NCI-H1436 treated with DMSO at 0.1 percent for 48 hours (cell line): ENCODE measurements at places on chromosomes 16 and 17.

DNA sequence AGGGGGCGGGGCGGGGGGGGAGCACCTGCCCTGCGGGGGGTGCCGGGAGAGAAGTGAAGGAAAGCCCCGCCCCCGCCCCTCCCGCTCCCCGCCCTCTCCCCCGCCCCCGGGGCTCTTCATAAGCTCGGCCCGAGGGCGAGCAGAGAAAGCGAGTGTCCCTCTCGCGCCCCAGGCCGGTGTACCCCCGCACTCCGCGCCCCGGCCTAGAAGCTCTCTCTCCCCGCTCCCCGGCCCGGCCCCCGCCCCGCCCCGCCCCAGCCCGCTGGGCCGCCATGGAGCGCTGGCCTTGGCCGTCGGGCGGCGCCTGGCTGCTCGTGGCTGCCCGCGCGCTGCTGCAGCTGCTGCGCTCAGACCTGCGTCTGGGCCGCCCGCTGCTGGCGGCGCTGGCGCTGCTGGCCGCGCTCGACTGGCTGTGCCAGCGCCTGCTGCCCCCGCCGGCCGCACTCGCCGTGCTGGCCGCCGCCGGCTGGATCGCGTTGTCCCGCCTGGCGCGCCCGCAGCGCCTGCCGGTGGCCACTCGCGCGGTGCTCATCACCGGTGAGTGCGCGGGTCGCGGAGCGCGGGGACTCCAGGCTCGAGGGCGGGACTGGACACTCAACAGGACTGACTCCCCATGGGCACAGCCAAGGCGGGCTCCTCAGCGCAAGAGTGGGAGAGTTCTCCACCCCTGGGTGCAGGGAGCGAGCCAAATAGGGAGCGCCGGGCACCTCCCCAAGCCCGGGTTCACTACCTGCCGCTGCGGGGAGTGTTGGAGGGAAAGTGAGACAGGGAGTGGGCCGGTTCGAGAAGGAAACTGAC is at the start of gene HSD11B2:
Gene HSD11B2 (plus strand): TSS at position 145 of the 798 bp plus-strand sequence. CDS start 128 bp downstream, at position 273.
- no peak for DNase-seq

GRCh38 chr17:80729761-80730160 is 185.1 kb downstream of the RPTOR start:
- no peak for DNase-seq

DNA sequence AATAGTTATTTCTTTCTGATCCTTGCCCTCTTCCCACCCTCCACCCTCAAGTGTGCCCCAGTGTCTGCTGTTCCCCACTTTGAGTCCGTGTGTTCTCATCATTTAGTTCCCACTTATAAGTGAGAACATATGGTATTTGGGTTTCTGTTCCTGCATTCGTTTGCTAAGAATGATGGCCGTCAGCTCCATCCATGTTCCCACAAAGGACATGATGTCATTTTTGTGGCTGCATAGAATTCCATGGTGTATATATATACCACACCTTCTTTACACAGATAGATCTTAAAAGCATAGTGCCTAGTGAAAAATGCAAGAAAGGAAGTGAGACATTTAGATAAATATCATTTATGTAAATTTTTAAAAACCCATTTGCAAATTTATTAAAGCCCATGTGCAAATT is 33.1 kb downstream of the HS3ST2 start:
- no peak for DNase-seq

DNA sequence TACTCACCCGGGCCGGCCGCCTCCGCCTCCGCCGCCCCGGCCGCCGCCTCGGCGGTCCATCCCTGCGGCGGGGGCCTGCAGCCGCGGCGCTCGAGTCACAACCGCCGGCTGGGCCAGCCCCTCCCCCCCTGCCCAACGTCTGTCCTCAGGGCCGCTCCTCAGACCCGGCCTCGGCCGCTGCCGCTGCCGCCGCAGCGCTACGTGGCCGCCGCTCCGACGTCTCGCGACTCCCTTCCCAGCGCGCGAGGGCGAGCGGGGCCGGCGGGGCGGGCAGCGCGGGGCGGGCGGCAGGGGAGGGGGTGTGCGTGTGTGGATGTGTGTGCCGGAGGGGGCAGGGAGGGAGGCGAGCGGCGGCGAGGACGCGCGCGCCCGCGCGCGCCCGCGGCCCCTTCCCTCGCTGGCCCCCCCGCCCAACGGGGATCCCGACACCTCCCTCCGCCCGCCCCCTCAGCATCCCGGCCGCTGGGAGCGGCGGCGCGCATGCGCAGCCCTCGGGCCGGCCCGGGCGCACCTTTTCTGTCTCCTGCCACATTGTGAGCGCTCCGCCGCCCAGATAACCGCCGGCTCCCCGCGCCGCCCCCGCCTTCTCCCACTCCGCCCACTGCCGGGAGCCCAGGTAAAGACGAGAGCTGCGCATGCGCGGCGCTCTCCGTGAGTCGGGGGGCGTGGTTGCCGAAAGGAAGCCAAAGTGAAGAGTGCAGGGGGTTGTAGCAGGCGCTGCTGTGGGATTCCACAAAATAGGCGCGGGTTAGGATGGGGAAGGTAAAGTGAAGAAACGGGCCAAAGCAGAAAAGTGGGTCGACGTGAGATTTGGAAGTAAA is at the start of gene ZNF652:
Gene ZNF652 (minus strand): TSS at position 349 of the 821 bp plus-strand sequence. CDS start 44,525 bp downstream, outside the sequence.
- peak; percentile 84 for DNase-seq

DNA sequence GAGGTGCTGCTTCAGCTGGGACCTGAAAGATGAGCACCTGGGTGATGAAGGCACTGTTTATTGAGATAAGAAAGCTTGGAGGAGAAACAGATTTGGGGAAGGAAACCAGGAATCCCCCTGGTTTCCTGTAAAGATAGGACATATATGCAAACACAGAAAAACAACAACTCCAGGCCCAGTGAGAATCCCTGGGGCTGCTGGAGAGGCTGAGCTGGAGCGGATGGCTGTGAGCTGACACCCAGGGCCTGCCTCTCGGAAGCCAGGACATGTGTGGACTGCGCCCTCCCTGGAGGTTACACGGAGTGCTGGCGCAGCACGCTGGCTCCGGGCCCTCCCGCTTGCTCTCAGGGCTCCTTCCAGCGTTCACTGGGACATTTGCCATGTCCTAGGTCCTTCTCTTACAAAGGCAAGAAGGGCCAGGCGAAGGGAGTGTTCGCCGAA is 57.5 kb downstream of the CYB5B start:
- no peak for DNase-seq

GRCh38 chr16:55136356-55137150 is 187.4 kb upstream of the IRX6 start:
- DNase-seq = no peak

DNA sequence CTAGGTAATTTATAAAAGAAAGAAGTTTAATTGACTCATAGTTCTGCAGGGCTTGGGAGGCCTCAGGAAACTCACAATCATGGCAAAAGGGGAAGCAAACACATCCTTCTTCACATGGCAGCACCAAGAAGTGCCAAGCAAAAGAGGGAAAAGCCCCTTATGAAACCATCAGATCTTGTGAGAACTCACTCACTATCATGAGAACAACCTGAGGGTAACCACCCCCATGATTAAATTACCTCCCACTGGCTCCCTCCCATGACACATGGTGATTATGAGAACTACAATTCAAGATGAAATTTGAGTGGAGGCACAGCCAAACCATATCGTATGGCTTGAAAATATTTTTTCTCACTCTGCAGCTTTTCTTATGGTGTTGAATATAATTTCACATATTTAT is 151.7 kb downstream of the ANKFN1 start:
- DNase-seq = no peak

- no peak for DNase-seq
These were observed 2.3 kb downstream of the STAT5A start for GRCh38 chr17:42290577-42290976.

DNA sequence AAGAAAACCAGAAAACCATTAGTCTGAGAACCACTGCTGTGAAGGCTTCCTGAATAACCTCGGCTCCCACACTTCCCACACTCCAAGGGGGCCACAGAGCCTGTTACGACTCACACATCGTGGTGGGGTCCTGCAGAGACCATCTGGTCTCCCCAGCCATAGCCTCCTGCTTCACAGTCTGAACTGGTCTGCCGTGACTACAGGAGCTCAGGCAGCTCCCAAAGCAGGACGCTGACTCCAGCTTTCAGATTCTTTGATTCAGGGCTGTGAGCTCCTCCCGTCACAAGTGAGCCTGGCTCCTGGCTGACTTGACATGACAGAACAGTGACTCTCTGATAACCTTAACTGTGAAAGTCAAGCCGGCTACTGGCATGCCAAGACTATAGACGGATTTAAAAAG is 37.8 kb downstream of the CYB5D2 start:
- DNase-seq = no peak

- no peak for DNase-seq
These were observed 7.5 kb downstream of the NETO2 start for GRCh38 chr16:47136099-47136842.

DNA sequence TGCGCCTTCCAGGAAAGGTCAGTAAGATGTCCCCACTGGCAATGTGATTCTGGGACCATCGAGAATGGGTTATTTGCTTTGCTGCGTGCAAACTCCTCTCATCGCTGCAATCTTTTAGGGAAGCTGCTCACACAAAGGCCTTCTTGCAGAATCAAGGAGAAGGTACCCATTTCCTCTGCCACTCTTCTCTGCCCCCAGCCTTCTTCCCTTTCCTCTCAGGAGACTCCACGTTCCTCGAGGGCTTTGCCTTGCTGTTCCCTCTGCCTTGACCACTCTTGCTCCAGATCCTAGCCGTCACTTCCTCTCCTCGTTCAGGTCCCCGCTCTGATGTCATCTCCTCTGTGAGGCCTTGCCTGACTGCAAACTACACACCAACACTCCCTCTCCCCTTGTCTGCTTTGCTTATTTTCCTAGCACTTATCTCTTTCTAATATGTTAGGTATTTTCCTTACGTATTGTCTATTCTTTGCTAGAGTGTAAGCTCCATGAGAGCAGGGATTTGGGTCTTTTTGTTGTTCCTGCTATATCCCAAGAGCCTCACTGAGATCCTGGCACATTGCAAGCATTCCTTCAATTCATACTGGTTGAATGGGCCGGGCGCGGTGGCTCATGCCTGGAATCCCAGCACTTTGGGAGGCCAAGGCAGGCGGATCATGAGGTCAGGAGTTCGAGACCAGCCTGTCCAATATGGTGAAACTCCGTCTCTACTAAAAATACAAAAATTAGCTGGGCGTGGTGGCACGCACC is 5.3 kb upstream of the CRK start:
- no peak for DNase-seq

GRCh38 chr17:42845918-42846593 is 1.7 kb downstream of the AOC2 start:
- no peak for DNase-seq

GRCh38 chr17:10196941-10197340 is 1.5 kb downstream of the GAS7 start:
- no peak for DNase-seq

DNA sequence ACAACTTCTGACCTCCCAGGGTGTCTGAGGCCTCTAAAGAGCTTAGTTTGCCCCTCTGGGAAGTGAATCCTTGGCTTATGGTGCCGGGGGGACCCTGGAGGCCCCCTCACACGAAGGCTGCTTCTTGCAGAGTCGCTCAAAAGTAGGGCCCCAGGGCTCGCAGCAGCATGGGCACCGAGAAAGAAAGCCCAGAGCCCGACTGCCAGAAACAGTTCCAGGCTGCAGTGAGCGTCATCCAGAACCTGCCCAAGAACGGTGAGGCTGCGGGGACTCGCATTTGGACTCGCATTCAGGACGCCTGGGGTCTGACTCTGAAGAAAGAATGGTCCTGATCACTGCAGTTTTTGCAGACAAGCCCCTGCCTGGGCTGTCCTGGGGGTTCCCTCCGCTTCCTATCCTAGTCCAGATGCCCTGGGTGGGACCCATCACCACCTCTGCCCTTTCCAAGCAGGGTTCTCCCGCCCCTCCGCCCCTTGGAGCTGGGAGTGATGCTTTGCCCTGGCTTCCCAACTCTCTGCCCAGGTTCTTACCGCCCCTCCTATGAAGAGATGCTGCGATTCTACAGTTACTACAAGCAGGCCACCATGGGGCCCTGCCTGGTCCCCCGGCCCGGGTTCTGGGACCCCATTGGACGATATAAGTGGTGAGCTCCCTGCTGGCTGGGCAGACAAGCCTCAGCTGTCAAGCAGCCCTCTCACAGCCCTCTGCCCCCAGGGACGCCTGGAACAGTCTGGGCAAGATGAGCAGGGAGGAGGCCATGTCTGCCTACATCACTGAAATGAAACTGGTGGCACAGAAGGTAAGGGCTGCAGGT is 698 bp downstream of the ACBD4 start:
- no peak for DNase-seq

GRCh38 chr17:78581304-78581703 is 4.1 kb upstream of the DNAH17 start:
- DNase-seq = no peak

- DNase-seq = no peak
These were observed 46.1 kb upstream of the DNAJA2 start for GRCh38 chr16:47019568-47019967.

DNA sequence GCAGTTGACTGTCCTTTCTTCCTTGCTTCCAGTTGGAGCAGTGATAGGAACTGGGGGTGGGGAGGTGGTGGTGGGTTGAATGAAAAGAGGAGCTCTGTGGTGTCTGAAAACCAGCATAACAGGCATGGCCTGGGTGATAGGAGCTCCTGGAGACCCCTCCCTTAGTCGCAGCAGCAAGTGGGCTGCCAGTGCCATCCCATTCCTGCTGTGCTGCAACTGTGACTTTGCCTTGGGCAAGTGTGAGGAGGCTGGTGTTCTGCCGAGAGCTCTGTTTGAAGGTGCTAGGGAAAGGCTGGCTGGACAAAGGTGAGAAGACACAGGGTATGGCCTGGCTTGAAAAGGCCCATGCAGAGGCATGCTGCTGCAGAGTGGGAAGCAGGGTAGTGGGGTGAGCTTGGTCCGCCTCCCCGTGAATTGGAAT is 2.7 kb upstream of the CDK5R1 start:
- no peak for DNase-seq

GRCh38 chr17:40696651-40697072 is 6.9 kb downstream of the KRT24 start:
- no peak for DNase-seq
